ENCODE measurements at places on chromosomes 6 and 20. TPM values are rescaled to one million over a fixed set of nuclear protein-coding genes. Genes with fewer than 3 reads are reported as not detected.

DNA sequence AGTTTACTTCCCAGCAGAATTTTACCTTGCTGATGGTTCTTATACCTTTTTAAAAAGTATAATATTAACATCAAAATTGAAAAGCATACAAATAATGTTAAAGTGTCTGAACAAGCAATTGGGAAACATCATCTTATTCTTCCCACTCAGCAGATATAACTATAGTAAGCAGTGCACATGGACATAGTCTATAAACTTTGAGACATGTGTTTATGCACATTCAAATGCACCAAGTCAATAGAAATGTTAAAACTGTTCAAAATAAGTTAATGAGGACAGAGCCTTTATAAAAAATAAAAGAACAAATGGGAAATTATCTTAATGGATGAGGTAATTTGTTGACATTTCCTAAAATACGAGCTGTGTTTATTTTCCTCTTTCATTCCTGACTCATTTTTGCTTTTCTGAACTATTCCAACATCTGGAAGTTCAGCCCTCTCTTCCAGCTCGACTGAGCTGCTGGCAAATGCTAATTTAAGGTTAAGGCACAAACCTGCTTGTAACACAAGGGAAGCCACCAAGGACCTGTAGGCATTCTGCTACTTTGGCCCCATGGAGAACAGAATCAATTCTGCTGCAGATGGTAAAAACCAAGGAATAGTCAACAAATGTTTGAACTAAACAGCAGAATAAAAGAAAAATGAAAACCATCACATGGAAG, 110.3 kb upstream of the MAP3K4 start:
- DNase-seq: no peak

DNA sequence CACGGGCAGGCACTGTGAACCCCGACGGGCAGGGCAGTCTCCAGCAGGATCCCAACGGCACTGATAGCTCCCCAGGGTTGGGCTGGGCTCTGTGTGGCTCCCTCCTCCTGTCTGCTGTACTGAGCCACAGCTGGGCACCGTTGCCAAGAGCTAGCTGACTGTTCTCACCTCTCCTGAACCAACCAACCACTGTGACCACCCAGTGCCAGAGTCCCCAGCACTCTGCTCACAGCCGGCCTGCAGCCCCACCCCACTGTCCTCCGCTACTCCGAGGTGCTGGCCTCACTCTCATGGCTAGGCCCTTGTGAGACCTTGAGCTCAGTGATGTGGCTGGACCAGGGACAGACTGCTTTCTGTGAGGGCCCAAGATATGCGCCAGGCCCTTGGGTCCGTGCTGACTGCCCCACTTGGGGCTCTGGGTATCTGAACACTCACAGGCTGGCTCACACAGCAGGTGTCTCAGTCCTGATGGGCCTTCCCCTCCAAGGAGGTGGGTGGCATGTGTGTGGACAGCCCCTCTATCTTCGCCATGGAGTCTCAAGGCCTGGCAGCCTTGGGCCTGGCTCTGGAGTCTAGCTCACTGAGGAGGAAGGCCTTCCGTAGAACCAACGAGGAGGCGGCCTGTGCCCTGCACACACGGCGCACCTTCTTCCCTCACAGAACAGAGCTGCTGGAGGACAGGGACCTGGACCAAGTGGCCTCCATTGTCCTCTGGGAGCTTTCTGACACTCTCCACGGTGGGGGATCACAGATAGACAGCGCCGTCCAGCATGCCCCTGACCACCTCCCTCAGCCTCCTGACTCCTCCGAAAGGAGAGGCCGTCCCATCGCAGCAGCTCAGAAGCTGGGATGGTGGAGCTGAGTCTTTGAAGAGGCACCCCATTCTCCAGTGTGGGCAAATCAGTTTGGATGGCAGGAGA, 53.5 kb downstream of the TCP11 start:
- DNase-seq: no peak

DNA sequence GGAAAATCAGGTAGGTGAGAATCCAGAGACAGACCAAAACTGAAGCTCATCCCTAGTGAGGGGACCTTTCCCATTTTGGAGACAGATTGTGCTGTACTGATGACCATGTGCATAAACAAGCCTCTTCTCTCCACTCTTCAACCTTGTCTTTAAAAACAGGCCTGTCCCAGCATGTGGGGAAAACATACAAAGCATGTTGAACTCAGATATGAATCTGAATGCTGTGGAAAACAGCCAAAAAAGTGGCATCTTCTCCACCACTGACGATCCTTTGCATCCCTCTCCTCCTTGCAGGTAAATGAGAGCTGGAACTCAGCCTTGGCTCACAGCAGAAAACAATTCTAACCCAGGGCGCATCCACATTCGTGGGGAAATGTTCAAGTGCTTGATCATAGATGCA, 123.7 kb upstream of the FOXQ1 start:
- no peak for DNase-seq

The RSPO3 gene
- 280 TPM for polyA plus RNA-seq

The SLC35F1 gene
- 18.5 TPM for polyA plus RNA-seq

Data from cardiac muscle cell (in vitro differentiated cells and primary cell).